AG04450 (cell line): ENCODE measurements at places on chromosomes 3 and 15.

DNA sequence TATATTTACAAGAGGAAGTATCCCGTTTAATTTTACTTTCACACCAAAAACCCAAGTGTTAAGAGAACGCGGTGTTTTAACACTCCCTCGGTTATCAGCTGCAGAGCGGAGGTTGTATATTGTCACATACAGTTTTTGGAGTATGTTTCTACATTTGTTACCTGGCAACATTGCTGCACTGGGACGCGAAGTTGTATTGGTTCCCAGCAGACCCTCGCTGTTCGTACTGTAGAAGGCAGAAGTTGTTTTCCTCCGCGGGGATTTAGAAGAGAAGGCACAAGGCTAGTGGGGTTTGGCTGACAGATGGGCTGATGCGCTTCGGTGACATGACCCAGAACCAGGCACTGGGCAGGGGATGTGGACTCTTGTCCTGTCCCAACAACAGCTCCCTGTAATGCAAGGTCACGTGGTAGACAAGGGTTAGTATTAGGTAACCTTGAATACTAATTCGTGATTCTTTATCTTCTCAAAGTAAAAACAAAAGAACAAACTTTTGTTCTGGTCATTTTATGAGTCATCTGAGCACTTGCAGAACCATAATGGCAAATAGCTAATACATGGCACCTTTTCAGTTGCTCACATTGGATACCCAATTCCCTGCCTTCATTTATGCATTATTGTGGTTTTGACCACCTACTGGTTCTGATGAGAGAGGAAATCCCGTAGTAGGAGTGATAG, 230.4 kb upstream of the BHLHE40 start:
- DNase-seq: no peak

DNA sequence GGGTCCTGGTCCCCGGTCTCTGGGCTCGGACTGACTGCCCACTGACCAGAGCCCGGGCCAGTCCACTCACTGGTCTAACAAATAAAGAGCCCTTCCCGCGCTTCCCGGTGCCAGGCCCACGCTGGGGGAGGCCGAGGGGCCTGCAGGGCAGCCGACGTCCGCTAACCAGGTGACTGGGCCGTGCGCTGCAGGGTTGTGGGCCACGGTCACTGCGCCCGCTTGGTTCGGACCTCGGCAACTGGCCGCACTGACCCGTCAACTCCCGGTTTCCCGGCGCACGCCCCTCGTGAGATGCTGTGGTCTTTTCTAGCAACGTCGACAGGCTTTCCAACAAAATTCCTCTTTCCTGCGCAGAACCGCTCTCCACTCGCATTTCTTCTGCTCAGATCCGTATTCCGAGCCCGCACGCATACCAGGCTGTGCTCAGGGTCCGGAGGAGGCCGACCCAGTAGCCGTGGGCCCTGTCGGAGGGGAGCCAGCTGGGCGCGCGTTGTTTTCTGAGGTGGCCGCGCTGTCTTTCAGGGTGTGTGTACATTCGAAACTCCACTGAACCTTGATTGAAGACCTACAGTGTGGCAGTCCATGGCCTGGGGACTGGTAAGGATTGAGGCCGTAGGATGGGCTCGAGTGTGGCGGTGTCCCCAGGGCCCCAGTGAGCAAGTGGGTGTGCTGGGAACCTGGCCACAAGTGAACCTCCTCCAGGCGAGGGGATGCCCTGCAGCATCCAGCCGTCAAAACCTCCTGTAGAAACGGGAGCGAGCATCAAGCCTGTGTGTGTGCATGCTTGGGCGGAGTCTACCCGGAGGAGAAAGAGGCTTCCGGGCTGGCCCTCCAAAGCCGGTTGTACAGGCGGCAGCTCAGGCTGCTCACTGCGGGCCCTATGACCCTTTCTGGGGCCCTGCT, 875 bp upstream of the NT5DC2 start:
- no peak for DNase-seq

GRCh38 chr15:89770041-89770440, 6.1 kb upstream of the MESP2 start:
- DNase-seq: no peak

GRCh38 chr3:36381311-36381956, 1.1 kb downstream of the STAC start:
- no peak for DNase-seq

DNA sequence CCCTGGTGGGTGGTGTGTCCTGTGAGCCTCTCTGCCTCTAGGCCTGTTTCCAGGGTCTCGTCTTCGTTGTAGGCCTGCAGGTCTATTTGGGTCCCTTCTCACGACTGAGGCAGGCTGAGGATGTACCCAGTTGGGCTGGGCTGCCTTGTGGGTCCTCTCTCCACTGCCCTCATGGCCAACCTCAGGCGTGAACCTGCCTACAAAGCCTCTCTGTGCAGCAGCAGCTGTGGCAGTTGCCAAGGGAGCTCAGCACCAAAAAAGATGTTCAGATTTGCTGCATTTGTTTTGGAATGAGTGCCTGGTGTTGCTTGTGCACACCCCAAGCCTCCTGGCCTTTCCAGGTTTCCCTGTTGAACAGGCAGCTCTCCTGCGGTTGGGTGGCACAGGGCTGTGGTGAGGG, 13.4 kb downstream of the KLF13 start:
- no peak for DNase-seq
